A549 treated with RU486 at 1 μM for 4 hours (cell line): ENCODE measurements at places on chromosomes 5 and 9. TPM values are rescaled to one million over a fixed set of nuclear protein-coding genes. Genes with fewer than 3 reads are reported as not detected.

AHRR gene
- 2.5 to 3.8 TPM (median 2.8 TPM) in 5 replicates for total RNA-seq

CRB2 gene
- 0.03 to 0.08 TPM (median 0.05 TPM) in 5 replicates for total RNA-seq

TLE1 gene
- 86.1 to 94.3 TPM (median 87.5 TPM) in 5 replicates for total RNA-seq

EIF4EBP3 gene
- total RNA-seq: 0.54 to 4.1 TPM (median 2.0 TPM) in 5 replicates

ADAMTS6 gene
- total RNA-seq: 0.06 to 0.31 TPM (median 0.08 TPM) in 5 replicates

TICAM2 gene
- total RNA-seq: 0.51 to 0.79 TPM (median 0.69 TPM) in 5 replicates

ALDH1A1 gene
- total RNA-seq: 4,031 to 6,339 TPM (median 5,381 TPM) in 5 replicates

PCDHGC4 gene
- total RNA-seq: not detected in 5 replicates

FBXL17 gene
- 4.2 to 7.1 TPM (median 6.1 TPM) in 5 replicates for total RNA-seq

BHMT gene
- total RNA-seq: 0.05 TPM in 1 of 5 replicates, not detected in the others

PCDHGA9 gene
- total RNA-seq: 0.03 to 0.05 TPM (median 0.04 TPM) in 3 of 5 replicates, not detected in the others

CTXN3 gene
- not detected in 5 replicates for total RNA-seq

CPEB4 gene
- 9.0 to 12.4 TPM (median 11.1 TPM) in 5 replicates for total RNA-seq

PAPPA gene
- 19.1 to 37.7 TPM (median 32.3 TPM) in 5 replicates for total RNA-seq

FGF1 gene
- 0.30 to 1.4 TPM (median 0.38 TPM) in 5 replicates for total RNA-seq

CDKN2B gene
- total RNA-seq: not detected in 5 replicates

ZNF300 gene
- 1.4 to 2.8 TPM (median 2.5 TPM) in 5 replicates for total RNA-seq

SLC26A2 gene
- 11.5 to 28.7 TPM (median 27.5 TPM) in 5 replicates for total RNA-seq

SH2D3C gene
- total RNA-seq: 0.06 to 0.11 TPM (median 0.07 TPM) in 3 of 5 replicates, not detected in the others
